ENCODE measurements at places on chromosomes 5 and 9.

DNA sequence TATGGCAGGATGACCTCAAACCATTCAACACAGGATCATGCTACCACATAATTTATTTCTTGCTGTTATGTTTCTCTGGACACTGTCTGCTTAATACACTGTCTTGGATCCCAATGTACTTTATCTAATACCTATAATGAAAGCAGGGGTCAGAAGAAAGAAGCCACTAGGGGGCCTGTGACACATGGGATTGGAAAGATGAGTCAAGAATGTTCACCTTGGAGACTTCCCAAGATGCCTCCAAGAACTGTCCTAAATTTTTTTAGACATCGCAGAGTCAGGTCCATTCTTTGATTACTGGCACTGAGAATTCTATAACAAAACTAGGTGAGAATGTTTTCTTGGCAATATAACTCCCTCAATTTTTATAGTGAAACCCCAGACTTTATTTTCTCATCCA, 305.8 kb upstream of the SMARCA2 start:
- DNase-seq = no peak

DNA sequence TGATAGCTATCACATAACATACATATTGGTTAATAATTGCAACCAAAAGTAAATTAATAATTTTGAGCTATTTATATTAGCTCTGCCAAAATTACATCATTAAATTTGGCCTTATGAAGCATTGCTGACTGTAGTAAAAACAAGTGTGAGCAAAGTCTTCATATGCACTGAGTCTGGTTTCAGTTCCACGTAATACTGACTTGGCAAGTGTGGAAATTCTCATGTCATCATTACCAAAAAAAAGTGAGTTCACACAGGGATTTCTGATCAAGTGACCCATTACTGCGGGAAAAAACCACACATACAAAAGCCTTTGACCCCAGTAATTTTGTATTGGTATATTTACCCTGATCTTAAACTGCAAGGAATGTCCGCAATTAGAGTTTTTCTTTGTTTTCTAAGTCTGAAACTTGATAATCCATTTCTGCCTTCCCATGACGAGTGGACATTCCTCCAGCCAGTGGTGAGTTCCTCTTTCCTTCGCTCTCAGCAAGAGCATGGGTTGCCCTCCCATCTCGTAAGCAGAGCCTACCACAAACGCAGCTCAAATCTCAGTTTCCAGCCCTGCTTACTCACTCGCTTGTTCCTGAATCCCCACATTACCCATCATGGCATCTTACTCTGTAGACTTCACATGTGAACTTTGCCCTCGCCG, 220.2 kb upstream of the DMRT1 start:
- DNase-seq = no peak

GRCh38 chr5:177035976-177036375, 13.5 kb downstream of the ZNF346 start:
- no peak for DNase-seq

GRCh38 chr9:114261026-114261425, 61.9 kb upstream of the ORM1 start:
- DNase-seq = no peak

GRCh38 chr9:3868012-3868411, 342.2 kb upstream of the RFX3 start:
- DNase-seq = no peak

DNA sequence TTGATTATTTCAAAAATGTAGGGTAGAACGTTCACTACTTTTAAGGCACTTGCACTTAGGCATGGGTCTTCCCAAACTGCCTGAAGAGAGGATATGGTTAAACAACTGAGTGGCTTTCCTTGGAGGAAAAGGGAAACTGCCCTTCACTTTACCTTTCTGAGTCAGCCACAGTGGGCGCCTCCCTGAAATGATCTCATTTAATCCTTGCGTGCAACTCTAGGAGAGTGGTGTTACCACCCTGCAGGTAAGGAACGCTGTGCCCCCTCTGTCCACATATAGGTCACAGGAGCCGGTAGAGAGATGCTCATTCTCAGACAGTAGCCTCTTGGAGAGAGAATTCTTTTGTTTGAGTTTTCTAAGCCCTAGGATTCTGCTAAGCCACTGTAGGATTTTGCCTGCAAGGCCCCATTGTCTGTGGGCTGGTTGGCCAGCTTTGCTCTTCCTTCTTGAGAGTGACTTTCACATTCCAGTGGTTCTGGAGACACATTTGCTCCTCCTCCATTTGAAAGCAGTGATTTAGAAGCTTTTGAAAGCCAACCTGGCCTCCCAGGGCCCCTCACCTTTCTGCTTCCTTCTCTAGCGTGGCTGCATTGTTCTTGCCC, 110.3 kb upstream of the CTSL start:
- DNase-seq = no peak

GRCh38 chr5:24364711-24365110, 280.1 kb downstream of the CDH10 start:
- no peak for DNase-seq

DNA sequence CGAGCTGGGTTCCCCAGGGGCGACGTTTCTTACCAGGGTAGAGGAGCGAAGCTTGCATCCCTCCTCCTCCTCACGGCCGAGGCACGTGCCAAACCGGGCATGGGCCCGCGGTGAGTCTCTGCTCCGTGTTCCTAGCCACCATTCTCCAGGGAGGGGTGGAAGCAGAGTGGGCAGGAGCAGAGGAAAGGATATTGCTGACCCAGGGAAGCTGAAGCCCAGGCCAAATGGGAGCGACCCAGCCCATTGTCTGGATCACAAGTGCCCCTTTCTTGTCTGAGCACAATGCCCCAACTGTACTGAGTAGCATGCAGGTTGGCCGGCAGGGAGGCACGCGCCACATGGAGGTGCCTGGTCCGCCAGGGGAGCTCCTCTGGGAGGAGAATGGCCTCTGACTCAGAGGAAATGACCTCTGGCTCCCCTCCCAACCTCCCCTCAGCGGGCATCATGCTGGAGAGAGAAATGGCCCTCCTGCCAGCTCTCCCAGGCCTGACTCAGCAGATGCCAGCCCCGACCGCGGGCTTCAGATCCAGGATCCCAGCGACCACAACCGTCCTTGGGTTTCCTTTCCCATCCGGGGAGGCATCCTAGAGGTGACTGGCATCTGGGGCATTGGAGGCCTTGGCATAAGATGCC, 1.1 kb downstream of the PRR7 start:
- DNase-seq = no peak

DNA sequence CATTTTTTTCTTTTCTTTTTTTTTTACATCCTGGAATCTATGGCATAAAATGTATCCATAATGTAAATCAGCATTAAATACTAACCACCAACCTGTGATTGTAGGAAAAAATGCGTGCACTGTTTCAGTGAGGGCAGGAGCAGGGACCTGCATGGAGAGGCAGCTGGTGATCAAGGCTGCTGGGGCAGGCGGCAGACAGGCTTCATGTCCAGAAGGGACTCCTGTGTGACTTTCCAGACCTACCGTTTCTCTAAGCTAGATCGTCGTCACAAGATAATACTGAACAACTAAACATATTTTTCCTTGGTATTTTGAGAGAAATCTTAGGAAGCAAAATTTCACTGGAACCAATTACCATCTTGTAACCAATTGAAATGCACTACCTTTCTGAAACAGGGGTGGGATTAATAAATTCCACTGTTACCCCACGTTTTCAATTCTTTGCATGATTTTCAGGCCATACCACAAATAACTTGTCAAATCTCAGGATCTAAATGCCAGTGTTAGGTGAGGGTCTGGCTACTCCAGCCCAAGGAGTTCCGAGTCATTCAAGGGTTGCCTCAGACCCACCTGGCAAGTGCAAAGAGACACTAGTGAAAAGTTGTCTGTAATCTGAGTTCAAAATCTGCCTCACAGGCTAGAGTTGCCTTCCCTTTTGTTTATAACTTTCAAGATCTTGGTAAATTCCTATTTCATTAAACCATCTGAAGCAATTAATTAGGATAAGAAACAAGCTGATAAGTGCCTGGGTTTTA, 198.2 kb downstream of the SEMA5A start:
- no peak for DNase-seq

DNA sequence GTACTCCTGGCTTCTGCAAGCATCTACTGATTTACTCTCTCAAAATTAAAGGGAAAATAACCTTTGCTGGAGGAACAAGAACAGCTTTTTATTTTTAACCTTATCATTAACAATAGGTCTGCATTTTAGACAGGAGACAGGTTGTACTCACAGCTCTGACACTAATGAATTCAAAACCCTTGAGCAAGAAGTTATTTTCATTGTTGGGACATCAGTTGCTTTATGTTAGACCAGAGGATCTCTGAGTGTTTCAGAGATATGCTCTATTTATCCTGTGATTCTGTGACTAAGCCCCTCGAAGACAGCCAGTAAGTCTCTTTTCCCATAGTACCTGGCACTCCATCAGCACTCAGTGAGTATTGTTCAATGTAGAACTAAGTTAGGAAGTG, 190.2 kb upstream of the PCSK5 start:
- DNase-seq = no peak

DNA sequence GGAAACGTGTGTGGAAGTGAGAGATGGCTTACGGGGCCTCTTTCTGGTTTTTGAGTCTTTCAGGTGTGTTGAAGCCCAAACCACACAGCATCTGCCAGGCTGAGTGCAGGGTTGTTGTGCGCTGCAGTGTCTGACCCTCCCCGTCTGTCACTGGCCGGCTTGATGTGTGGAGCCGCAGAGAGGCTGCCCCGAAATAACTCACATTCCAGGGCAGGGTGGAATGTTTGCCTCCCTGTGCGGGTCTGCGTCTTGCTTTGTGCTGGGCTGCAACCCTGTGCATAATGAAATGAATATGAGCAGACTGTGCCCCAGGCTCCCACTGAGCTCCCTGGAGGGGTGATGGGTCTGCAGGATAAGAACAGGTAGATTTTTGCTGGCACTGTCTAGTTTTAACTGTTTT, 9.9 kb upstream of the PLEKHG4B start:
- DNase-seq = no peak

GRCh38 chr5:181166812-181167733, 19.7 kb downstream of the OR2V2 start:
- no peak for DNase-seq

GRCh38 chr5:60356745-60357144, 343.2 kb downstream of the DEPDC1B start:
- DNase-seq = no peak

GRCh38 chr9:85742597-85742936, 813 bp upstream of the AGTPBP1 start:
- no peak for DNase-seq

DNA sequence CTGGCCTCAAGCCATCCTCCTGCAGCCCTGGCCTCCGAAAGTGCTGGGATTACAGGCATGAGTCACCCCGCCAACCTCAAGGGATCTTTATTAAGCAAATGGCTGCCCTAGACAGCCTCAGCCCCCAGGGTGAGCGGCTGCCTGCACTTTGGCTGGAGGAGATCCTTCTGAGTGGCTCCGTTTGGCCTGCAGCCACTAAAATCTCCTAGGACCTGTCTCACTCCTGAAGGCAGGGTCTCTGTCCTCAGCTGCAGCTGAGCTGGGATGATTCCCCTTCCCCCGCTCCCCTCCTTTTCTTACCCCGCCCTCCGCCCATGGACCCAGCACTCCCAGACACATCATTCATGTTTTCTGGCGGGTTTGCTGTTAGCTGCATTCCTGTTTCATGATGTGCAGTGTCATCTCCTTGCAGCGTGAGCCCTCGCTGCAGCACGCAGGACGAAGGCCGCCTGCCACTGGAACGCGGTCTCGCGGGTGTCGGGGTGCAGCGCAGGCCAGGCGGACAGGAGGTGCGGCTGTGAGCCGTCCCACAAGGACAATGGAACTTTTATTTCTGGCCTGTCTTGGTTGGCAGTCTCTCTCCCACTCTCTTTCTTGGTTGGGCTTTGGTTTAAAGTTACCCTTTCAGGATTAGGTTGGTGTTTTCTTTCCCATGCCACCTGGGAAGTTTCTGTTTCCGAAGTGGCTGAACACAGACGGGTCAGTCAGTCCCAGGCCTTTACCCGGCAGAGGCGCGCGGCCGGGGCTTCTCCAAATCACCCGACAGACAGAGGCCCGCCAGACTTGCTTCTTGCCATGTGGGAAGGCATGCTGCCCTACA, 137.1 kb downstream of the FOXD1 start:
- no peak for DNase-seq

GRCh38 chr5:5421149-5421960, 1.1 kb upstream of the ICE1 start:
- DNase-seq = no peak

DNA sequence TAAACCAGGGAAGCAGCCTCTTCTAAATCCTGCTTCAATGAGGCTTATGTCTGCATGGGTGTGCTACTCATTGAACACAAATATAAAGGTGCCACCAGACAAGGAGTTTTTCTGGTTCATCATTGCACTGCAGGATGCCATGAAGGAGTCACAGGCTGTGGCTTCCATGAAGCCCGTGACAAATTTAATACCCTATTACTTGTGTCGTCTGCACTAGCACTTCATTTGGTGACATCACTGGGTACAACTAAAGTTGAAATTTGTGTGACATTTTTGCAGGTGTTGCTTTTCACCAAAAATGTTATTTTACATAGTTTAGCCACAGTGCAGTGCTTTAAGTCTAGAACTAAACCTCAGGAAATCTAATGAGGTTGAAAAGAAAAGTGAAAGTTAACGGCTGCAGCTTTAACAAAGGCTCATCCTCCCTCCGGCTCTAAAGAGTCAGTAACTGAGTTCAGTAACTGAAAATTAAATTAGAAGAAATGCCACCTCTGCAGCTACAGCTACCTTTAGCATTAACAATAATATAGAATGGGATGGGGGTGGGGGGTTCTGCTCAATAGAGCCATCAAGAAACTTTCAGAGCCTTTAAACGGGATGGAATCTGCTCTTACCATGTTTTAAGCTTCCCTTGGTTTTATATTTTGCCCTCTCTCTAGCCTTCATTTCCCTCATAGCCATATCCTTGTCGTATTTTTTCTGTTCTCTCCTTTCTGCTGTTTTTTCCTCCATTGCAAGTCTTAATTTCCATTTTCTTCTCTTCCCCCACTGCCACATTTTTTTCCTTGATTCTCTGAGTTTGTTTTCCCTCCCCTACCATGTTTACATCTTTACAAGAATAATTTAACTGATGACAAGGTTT, 233.8 kb upstream of the TMEM161B start:
- no peak for DNase-seq

GRCh38 chr5:168979135-168979534, 321.8 kb downstream of the SLIT3 start:
- DNase-seq = no peak

DNA sequence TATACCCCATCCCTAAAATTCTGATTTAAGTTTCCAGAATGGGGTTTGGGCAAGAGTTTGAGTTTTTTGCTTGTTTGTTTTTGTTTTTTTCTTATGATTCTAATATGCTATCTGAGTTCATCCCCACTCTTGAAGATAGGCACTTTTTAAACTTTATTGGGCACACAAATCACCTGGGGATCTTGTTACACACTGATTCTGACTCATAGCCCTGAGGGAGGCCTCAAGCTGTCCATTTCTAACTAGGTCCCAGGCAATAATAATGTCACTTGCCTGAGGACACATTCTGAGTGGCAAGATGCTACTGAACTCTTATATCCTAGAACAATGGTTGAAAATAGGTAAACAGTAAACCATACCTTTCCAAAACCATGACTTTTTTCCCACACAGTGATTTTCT, 22.8 kb upstream of the ABLIM3 start:
- DNase-seq = no peak

GRCh38 chr5:90473396-90474234, 956 bp downstream of the MBLAC2 start:
- DNase-seq = no peak

- DNase-seq = no peak
Observed at GRCh38 chr5:17228821-17229291, 11.4 kb downstream of the BASP1 start.
